ENCODE measurements at places on chromosomes 16 and 17. TPM values are rescaled to one million over a fixed set of nuclear protein-coding genes. Genes with fewer than 3 reads are reported as not detected.
A peak's percentile ranks its signal among the peaks of the same experiment; 100 is the strongest.

DNA sequence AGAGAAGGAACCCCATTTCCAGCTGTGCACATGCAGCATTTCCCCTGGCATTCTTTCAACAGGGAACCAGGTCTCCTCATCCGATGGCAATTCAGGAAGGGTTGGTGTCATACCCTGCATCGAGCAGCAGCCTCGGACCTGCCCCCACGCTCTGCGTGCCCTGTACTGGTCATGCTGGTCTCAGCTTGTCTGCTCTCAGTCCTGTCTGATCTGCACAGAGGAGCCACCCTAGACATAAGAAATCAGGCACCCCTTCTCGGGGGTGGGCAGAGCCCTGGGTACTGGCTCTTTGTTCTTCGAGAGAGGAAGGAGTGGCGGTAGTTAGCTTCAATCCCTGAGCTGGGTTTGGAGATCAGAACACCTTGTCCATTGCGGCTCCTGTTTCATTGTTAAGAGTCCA, 162.0 kb upstream of the RPH3AL start:
- peaks cover 24% of the 10 kb centered on the region for H3K4me1 ChIP-seq
- no peak overlapping the region for H3K27ac ChIP-seq
- no peaks in the 10 kb centered on the region for H3K27me3 ChIP-seq
- no peak overlapping the region for H3K4me3 ChIP-seq
- peaks cover 30% of the 10 kb centered on the region for H3K36me3 ChIP-seq
- DNase-seq: no peak

- DNase-seq: no peak
- H3K4me3 ChIP-seq: no peak overlapping the region
- no peaks in the 10 kb centered on the region for H3K4me1 ChIP-seq
- H3K36me3 ChIP-seq: no peaks in the 10 kb centered on the region
- no peaks in the 10 kb centered on the region for H3K27me3 ChIP-seq
- no peak overlapping the region for H3K27ac ChIP-seq
Measured at GRCh38 chr17:80574496-80574895, 29.9 kb downstream of the RPTOR start.

- H3K36me3 ChIP-seq: no peaks in the 10 kb centered on the region
- no peaks in the 10 kb centered on the region for H3K4me1 ChIP-seq
- H3K27ac ChIP-seq: no peak overlapping the region
Measured at GRCh38 chr16:7887316-7887715, 554.7 kb downstream of the RBFOX1 start.

- peaks cover 19% of the 10 kb centered on the region for H3K4me1 ChIP-seq
- DNase-seq: no peak
- H3K27me3 ChIP-seq: no peaks in the 10 kb centered on the region
- H3K4me3 ChIP-seq: peak overlapping the region; percentile 64
- peak overlapping the region; percentile 18 for H3K27ac ChIP-seq
Measured at GRCh38 chr17:73645050-73645871, 1.0 kb upstream of the SDK2 start.

GRCh38 chr17:44903012-44903685, 3.9 kb upstream of the EFTUD2 start:
- no peaks in the 10 kb centered on the region for H3K36me3 ChIP-seq
- H3K4me3 ChIP-seq: no peak overlapping the region
- H3K27ac ChIP-seq: no peak overlapping the region
- no peak for DNase-seq
- H3K4me1 ChIP-seq: peaks cover 24% of the 10 kb centered on the region
- H3K27me3 ChIP-seq: no peaks in the 10 kb centered on the region

DNA sequence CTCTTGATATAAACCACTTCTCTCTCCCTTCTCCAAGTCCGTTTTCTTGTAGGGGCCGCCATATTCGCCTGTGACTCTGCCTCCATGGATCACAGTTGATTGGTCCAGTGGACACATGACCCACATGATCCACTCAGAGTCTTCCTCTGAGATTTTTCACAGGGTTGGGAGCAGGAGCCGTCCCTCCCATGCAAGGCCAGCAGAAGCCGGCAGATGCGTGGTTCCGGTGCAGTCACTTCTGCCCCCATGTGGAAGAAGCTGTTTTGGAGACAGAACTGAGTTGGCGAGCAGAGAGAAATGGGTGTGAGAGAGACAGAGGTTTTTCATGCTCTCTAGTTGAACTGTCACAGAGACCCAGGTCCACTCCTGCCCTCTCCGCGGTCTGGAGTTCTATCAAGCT, 83.3 kb downstream of the C16orf95 start:
- no peak for DNase-seq
- H3K27ac ChIP-seq: no peak overlapping the region
- no peaks in the 10 kb centered on the region for H3K4me1 ChIP-seq

GRCh38 chr17:55818451-55819375, 67.9 kb downstream of the PCTP start:
- no peaks in the 10 kb centered on the region for H3K27me3 ChIP-seq
- no peaks in the 10 kb centered on the region for H3K4me1 ChIP-seq
- H3K27ac ChIP-seq: no peak overlapping the region
- H3K36me3 ChIP-seq: no peaks in the 10 kb centered on the region

GRCh38 chr17:74408262-74408661, 23.6 kb upstream of the GPRC5C start:
- no peaks in the 10 kb centered on the region for H3K27me3 ChIP-seq
- no peak for DNase-seq
- no peaks in the 10 kb centered on the region for H3K36me3 ChIP-seq
- no peaks in the 10 kb centered on the region for H3K4me1 ChIP-seq
- H3K27ac ChIP-seq: no peak overlapping the region

- H3K36me3 ChIP-seq: no peaks in the 10 kb centered on the region
- no peaks in the 10 kb centered on the region for H3K4me1 ChIP-seq
- DNase-seq: no peak
- no peaks in the 10 kb centered on the region for H3K27me3 ChIP-seq
- H3K27ac ChIP-seq: no peak overlapping the region
Measured at GRCh38 chr16:19295393-19295792, 9.9 kb downstream of the CLEC19A start.

GRCh38 chr17:60039114-60039846, 39.4 kb downstream of the HEATR6 start:
- H3K4me3 ChIP-seq: no peak overlapping the region
- DNase-seq: no peak
- H3K4me1 ChIP-seq: peaks cover 8% of the 10 kb centered on the region

- no peak for DNase-seq
- no peak overlapping the region for H3K4me3 ChIP-seq
- no peaks in the 10 kb centered on the region for H3K4me1 ChIP-seq
- H3K27me3 ChIP-seq: no peaks in the 10 kb centered on the region
Measured at GRCh38 chr17:62801553-62802114, 6.5 kb downstream of the MARCHF10 start.

GRCh38 chr17:81092518-81093095, 57.7 kb downstream of the BAIAP2 start:
- H3K4me1 ChIP-seq: peaks cover 70% of the 10 kb centered on the region
- H3K4me3 ChIP-seq: no peak overlapping the region
- H3K27ac ChIP-seq: peak overlapping the region; percentile 80
- H3K27me3 ChIP-seq: no peaks in the 10 kb centered on the region
- no peak for DNase-seq

DNA sequence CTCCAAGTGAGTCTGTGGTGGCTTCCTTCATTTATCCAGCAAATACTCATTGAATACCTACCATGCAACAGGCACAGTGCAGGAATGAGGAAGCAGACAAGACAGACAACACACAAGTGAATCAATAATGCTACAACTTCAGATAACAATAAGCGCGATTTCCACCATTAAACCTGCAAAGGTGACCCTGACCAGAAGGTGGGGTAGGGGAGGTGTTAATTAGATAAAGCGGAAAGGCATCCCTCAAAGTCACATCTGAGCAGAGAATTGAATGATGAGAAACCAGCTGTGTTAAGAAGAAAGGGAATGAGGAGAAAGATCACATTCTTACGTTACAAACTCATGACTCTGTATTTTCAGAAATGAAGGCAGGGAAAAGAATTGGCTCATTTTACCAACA, 26.3 kb downstream of the ZZEF1 start:
- H3K27ac ChIP-seq: no peak overlapping the region
- no peak overlapping the region for H3K4me3 ChIP-seq
- H3K4me1 ChIP-seq: peaks cover 12% of the 10 kb centered on the region
- peaks cover 45% of the 10 kb centered on the region for H3K36me3 ChIP-seq
- DNase-seq: no peak

DNA sequence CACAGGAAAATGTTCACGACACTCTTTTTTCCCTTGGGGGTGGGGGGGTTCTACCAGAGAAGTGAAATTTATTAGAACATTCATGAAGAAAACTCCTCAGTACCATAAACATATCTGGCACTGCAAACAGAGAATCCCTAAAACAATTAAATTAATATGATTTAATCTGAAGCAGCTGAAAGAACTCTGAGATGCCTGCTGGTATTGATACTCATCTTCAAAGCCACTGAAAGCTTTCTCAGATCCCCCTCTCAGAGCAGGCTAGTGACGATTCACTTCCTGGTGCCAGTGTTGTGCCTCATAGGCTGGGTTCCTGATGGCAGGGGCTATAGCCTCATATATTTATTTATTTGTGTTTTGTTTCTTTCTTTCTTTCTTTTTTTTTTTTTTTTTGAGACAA, 52.7 kb downstream of the MYH10 start:
- no peak overlapping the region for H3K4me3 ChIP-seq
- no peaks in the 10 kb centered on the region for H3K27me3 ChIP-seq
- no peaks in the 10 kb centered on the region for H3K4me1 ChIP-seq

DNA sequence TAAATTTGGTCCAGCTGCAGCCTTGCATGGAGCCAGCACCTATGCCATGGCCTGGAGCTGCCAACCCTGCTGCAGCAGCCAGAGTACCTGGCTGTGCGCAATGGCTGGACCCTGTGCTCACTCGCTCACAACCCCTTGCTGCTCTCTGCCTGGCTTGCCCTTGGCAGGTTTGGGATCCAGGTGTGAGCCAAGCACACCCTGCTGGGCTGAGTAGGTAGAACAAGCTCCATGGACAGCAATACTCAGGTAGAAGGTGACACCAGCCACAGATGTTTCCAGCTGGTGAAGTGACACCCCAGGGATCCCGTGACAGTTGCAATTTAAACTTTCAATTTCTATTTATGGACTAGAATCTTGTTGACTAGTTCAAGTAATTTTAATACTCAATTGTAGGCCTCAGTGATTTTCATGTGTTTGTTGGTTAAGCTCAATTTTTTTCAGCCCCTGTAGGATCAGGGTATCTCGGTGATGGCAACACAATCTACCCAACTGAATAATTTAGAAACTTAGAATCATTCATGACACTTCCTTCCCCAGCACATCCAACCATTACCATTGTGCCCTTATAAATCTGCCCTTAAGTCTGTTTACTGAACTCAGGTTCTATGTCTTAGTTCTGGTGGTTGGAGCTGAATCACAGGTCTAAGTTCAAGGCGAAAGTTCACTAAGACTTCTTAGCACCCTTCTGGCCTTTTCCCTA, 480.0 kb downstream of the PMP22 start:
- H3K36me3 ChIP-seq: no peaks in the 10 kb centered on the region
- no peaks in the 10 kb centered on the region for H3K27me3 ChIP-seq
- H3K4me1 ChIP-seq: no peaks in the 10 kb centered on the region
- no peak overlapping the region for H3K4me3 ChIP-seq

MYH8 gene
- total RNA-seq: not detected

CHAD gene
- not detected for total RNA-seq
